ENCODE measurements at places on chromosomes 2 and 18.

DNA sequence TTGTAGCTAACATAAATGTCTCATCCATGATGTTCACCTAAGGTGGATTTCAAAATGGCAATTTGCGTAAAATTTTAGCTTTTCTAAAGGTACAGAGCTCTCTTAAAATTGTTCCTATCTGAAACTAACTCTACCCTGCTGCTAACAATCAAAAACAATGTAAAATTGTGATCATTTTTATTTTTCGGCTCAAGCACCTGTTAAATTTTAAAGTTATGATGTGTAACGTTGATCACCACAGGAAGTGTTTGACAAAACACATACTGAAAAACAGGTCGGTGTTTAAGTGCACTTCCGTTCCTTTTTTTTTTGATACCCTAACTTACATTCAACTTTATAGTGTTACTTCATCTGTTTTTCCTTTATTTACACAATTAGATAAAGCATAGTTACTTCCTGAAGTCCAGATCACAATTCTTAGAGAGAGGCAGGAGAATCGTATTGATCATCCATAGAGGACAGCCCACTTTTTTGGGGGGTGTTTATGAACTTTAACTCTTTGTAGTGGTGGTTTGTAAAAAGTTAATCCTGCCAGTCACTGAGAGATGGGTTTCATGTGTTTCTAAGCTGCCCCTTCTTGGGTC, 6.0 kb upstream of the NCK2 start:
- no peak for DNase-seq

- peak; percentile 29 for DNase-seq
Observed at GRCh38 chr2:46942143-46942526, 26.5 kb upstream of the MCFD2 start.

- no peak for DNase-seq
Observed at GRCh38 chr2:206611736-206612135, 30.6 kb upstream of the FAM237A start.

DNA sequence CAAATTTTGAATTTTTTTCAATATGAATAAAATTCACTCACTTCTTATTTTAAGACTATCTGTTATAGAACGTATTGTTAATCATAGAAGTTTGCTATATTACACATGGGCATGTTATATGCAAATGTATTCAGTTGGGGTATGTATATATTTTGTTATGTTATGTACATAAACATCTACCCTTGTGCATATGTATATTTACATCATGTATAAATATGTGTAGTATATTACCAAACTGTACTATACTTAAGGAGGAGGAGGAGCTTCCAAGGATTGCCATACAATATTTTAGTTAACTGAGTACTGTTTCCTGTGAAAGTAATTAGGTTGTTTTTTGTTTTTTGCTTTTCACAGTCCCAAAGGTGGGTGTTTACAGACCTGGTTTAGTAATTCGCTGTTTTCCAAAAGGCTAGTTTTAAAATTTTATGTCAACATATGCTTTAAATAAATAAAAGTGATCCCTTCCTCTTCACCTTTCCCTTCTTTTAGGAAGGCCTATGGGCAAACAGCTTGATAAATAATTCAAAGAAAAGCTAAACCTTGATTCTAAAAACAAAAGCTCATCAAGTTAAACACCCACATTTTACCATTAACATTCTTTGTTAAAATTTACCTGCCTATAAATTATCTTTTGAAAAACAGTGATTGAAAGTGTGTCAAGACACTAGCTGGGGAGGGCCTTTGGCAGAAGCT, 12.9 kb upstream of the POU3F3 start:
- no peak for DNase-seq

DNA sequence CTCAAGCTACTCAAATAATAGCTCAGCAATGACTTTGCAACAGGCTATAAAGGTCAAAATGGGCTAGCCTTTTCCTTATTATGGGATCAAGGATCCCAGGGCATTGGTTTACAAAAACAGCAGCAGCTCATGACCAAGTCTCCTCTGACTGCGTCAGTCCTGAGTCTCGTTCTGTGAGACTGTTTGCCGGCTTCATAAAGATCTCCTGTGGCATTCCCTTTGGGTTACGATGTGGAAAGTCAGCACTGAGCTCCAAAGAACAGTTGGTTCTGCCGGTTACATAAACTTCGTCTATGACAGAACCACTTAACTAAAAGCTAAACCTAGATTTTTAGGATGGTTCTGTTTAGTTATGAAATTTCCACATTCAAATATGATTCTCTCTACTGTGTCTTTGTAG, 674.9 kb downstream of the ZEB2 start:
- no peak for DNase-seq

DNA sequence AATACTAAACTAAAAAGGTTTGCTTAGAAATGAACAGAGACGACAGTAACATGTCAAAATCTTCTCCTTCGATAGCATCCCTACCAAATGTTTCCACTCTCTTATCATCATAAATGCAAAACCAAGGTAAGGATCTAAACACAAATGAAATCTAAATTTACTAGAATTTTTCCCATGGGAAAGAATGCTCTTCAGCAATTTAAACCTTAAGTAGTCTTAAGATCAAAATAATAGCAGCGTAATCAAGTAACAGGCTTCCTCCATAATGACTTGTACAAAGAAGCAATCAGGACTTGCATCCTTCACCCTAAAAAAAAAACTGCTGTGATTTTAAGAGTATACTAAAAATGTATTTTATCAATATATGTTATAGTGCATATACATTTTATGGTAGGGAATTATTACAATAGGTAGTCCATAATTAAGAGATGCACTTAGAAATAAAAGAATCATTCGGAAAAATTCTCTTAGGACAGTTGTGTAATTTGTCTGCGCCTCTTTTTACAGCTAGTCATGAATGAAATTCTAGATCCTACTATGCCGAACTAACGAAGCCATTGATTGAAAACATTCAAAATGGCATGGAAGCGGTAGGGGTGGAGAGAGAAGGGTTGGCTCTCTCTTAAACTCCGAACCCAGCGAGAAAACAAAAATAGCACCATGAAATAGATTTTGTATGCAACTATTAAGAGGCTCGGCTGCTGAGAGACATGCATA, 1.3 kb downstream of the PGAP1 start:
- DNase-seq: no peak

DNA sequence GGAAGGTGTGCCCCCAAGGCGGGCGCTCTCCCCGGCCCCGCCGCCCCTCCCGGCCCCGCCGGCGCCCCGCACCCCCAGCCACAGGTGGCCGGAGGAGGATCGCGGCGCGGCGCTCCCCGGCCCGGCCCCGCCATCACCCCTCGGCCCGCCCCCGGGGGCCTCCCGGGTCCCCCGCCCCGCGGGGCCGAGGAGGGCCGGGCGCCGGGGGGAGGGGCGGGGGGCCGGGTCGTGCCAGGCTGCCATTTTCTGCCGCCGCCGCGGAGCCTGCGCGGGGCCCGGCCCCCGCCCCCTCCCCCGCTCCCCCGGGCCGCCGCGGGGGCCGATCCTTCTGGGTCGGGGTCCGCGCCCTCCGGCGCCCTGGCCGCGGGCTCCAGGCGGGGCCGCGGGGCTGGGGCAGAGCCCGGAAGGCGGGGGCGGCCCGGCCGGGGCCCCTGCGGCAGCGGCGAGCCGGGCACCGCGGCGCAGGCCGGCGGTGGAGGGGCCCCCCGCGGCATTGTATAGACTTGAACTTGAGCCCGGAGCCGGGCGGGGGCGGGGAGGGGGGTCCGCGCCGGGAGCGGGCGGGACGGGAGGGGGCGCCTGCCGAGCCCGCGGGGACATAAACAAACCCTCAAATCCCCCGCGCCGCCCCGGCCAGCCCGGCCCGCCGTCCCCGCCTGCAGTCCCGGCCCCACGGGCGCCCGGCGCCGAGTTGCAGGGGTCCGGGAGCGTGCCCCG, 556 bp downstream of the DNMT3A start:
- no peak for DNase-seq

DNA sequence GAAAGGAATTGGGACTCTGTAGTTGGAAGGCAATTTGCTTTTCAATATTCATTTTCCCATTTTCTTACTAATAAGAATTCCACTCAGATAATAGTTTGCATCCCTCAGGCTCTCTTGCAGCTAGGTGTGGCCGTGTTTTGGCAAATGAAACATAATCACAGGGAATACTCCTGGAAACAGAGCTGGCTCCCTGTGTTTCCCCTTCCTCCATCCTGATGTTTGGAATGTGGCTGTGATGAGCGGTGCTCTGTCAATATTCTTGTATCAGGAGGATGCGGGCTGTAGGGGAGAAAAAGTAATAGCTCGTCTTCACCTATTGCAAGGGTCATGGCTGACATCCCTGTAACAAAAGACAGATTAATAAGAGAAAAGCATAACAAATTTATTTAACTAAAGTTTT, 271.0 kb downstream of the MYCN start:
- DNase-seq: no peak

DNA sequence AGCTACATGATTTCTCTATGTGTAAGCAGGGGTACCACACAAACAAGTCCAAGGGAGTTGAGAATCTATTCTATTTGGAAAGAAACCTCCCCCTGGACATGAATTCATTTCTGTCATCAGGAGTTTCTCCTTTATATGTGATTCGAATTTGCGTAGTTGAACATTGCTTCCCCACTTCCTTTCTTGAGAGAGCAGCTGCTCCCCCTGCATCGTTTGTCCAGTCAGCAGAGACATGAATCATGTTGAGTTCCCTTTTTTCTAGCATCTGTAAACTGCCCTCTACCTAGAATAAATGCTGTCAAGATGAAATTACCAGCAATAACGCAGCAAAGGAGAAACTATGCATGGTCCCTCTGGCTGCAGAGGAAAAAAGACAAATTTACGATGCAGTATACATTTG, 73.8 kb downstream of the KIF5C start:
- DNase-seq: no peak

DNA sequence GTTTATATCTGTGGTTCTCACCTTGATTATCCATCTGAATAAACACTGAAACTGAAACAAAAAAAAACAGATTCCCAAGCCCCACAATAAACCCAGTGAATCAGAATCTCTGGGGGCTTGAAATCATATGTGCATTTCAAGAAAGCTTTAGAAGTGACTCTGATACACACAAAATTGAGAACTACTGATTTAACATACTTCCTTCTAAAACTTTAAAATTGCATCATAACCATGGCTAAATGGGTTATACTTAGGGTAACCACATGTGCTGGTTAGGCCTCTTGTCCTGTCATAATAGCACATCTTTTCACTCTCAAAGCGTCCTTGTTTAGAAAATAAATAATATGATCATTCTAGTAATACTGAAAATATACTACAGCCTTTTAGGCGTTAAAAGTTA, 100.9 kb downstream of the ATAD2B start:
- no peak for DNase-seq

GRCh38 chr2:101357376-101357775, 29.9 kb downstream of the CREG2 start:
- DNase-seq: no peak

GRCh38 chr18:24402209-24402785, 4.7 kb upstream of the OSBPL1A start:
- DNase-seq: no peak

DNA sequence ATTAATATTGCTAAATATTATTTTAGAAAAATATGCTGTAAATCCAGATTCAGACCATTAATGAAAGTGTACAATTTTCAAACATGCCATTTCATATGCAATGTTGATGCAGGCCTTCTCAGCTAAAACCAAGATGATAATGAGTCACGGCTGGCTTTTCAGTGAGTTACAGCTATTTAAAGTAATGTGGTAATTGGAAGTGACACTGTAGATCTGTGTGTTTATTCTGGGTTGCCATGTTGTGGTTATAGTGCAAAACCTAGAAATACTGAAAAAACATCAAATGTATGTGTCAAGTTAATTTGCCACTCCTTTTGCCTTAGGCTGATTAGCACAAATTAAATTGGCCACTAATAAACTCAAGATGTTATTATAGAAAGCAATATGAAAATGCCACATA, 506.6 kb downstream of the ERBB4 start:
- DNase-seq: no peak

All from activated naive CD4-positive, alpha-beta T cell (primary cell).